Activated naive CD4-positive, alpha-beta T cell treated with Interleukin-2 at 50 U/mL for 16 hours (primary cell): ENCODE measurements at places on chromosomes 3 and 15.

DNA sequence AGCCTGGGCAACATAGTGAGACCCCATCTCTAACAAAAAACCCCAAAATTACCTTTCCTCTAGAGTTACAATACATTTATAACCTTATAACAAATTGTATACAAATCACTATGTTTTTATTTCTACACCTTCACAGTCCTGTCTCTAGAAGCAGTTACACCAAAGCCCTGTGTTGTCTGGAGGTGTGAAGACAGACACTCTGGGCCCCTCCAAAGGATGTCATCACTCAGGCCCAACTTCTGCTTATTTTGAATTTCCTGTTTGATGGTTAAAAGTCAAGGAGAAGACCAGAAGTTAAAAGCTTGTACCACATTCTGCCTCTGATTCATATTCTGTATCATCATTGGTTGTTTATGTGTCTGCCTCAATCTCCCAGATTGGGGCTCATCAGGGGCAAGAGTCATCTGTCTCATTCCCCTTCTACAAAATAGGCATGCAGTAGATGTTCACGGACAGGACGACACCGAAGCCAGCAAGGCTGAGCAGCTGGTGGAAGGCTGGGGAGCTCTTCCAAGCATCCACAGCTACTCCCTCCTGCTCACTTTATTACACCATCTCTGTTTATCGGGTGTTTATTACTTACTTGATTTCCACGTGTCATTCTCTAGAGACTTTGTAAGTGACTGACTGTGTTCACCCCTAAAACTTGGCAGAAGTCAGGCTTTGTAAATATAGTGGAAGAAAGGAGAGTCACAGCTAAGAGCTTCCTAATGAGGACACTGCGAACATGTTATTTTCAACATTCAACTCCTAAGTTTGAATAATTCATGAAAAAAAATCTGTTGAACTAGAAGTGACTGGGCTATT lies 136.8 kb upstream of the ANKRD28 start:
- DNase-seq = no peak

- no peak for DNase-seq
Observed at GRCh38 chr15:77844798-77845446, 212.2 kb upstream of the LINGO1 start.

GRCh38 chr3:36575241-36575640 lies 189.1 kb downstream of the DCLK3 start:
- no peak for DNase-seq

GRCh38 chr15:84762840-84763572 lies 14.6 kb downstream of the ZNF592 start:
- no peak for DNase-seq

- no peak for DNase-seq
Observed at GRCh38 chr3:14880447-14881106, 61.8 kb downstream of the FGD5 start.

GRCh38 chr3:82000773-82001172 lies 239.3 kb upstream of the GBE1 start:
- no peak for DNase-seq

GRCh38 chr3:69531576-69532546 lies 146.0 kb upstream of the FRMD4B start:
- no peak for DNase-seq
